Activated T-helper 17 cell treated with anti-CD3 and anti-CD28 coated beads, Interleukin-2, amount 50 U/mL, for 72 hours (primary cell): ENCODE measurements at places on chromosomes 16 and 17.

DNA sequence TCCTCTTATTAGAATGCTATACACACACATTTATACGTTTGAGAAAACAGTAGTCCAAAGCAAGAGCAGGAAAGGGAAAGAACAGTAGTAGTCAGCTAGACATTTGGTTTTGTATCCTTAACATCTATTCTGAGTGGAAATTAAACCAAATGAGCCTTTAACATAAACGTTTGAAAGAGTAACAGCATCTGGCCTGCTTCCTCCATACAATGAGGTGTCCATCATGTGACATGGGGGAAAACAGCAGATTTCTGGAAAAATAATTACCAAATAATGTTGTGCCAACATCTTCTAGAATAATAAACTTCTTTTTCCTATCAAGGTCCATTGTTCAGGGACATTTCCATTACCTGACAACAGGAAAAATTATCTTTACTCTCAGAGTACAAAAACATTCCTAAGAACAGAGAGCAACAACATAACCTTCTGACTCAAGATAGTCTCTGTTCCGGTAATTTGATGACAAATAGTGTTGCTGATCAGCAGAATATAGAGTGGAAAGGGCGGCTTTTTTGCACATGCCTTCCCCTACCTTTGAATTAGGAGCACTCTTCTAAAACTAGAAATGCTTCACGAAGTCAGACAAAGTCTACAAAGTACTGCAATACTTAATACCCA is 20.2 kb downstream of the CYTH1 start:
- peak; percentile 56 for ATAC-seq

GRCh38 chr17:77074681-77075080 is 66.1 kb upstream of the SEC14L1 start:
- ATAC-seq, result no peak

DNA sequence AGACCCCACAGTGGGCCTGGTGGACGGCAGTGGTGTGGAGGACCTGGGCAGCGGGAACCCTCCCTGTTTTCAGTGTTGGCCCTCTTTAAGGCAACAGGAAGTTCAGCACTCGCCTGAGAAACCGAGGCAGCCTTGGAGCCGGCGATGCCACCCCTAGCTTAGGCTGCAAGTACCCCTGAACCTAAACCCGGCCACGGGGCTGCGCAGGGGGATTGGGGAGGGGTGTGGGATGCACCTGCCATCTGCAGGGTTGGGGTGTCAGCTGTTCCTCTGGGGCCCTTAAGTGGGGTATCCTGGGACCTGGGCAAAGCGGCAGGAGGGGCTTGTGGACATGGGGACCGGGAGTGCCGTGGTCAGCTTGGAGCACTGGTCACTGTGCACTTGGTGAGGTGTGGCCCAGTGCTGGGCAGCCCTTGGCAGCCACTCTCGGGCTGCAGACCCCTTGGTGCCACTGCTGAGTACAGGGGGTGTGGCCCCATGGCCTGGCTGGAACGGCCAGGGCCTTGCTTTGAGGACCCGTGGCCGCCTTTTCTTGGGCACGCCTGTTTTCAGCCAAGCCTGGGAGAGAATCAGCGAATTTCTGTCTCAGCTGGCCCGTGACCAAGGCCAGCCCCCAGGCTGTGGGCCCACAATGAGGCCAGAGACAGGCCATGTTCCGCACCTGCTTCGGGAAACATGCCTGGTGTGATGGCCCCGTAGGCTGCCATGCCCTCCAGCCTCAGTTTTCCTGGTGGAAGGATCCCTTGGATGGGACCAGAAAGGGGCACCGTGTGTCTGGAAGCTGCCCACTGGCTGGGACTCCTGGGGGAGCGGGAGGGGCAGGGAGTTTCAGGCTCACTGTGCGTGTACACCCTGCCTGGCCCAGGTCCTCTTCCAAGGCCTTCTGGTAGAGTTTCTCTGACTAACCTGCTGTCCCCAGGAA is 4.1 kb upstream of the SLC25A10 start:
- ATAC-seq, result no peak

- no peak for ATAC-seq
Measured at GRCh38 chr17:41547378-41547841, 19.3 kb upstream of the KRT19 start.

- ATAC-seq, result no peak
Measured at GRCh38 chr17:37518826-37519225, 29.1 kb downstream of the DUSP14 start.

DNA sequence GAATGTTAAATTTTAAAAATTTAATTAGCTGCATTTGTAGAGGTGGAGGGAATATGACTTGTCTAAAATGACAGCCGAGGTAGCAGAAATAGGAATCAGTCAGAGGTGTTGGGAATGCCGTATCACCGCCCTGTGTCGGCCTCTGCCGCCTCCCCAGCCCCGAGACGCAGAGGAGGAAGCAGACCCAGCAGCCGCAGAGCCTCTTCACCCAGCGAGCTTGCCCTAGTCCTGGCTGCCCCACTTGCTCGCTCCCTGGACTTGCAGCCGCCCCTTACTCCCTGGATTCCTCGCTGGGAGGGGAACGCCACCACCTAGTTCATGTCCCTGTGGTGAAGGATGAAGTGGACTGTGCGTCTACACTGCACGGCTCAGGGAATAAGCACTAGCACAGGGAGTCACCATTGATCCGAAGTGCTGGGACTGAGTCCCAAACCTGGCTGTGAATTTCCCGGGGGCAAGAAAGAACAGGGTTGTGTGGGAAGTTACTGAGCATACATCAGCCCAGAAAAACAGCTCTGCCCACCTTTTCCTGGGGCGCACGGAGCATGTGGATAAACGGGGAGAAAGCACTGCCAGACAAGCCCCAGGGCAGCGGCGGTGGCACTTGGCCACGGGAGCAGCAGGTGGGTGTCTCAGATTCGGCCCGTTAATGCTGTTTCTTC is 76.8 kb downstream of the RPTOR start:
- no peak for ATAC-seq

DNA sequence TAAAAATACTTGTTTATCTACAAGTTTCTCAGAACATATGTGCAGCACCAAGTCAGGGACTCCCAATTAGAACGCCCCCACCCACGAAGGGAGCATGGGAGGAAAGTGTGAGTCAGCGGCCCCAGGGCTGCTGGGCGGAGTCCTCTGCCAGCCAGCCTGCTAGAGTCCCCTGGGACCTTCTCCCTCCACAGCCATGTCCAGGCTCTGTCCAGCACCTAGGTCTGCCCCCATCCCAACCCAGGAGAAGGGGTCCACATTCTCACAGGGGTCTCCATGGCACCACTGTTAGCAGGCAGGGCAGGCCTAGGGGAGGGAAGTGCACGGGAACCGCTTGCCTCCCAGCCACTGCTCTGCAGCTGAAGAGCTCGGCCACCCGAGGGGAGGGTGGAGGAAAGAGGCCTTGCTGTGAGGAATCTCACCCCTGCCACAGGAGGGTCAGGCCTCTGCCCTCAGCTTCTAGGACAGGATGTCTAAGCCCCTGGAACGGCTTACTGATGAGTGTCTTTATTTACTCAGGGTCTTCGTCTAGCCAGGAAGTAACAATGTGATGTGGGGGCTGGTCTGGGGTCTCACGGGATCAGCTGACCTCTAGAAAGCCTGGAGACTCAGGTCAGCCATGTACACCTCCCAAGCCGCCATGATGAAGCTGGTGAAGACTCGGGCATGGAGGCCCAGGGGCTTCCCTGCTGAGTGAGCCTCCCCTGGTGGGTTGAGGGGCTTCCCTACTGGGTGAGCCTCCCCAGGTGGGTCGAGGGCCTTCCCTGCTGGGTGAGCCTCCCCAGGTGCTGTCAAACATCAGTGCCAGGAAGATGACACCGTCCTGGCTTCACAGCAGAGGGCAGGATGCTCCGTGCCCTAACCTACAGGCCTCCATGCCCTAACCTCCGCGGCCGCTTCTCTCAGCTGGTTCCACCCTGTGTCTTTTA is 190.3 kb downstream of the RBFOX3 start:
- peak; percentile 87 for ATAC-seq

DNA sequence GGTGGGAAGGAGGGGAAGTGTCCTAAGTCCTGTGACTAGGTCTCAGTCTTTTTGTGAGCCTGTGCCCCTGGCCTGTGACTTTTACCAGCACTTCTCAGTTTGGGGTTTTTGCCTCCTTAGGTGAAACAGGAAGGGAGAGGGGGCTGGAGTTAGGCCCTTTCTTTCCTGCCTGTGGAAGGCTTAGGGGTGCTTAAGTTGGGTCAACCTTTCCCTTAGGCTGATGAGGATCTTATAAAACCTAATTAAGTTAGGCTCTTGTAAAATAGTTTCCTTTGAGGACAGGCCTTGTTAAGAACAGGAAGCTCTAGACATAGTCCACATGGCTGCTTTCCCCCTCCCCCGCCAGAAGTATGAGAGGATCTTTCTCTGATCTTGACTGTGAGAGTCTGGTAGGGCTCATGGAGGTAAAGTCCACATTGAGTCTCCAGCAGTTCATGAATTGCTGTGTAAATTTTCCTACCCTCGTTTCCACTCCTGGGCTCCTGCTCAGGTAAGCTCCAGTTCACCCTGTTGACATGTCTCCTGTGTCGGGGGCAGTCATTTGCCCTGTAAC is 17.0 kb upstream of the DNASE1 start:
- peak; percentile 61 for ATAC-seq
